ENCODE measurements at places on chromosomes 3 and 15. TPM values are rescaled to one million over a fixed set of nuclear protein-coding genes. Genes with fewer than 3 reads are reported as not detected.

DNA sequence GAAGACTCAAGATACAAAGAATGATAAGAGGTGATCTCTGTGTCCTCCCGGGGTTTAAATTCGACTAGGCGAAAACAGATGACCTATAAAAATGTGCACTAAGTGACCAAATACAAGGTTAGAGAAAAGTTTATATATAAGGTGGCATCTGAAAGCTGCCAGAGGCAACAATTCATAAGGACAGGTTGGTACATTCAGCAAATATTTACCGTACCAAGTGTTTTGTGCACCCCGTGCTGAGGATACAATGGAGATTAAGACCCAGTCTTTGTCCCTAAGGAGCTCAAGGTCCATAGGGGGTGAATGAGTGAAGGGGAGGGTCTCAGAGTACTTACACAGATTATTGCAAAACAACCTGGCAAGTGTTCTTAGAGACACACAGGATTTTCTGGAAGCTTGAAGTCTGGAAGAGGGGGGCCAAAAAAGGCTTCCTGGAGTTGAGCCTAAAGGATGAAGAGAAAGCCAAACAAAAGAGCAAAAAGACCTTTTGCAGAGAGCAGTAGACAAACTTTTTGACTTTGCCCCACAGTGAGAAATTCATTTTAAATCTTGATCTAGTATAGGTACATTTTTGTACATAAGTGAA, 71.4 kb upstream of the LRIG1 start:
- DNase-seq, result peak; percentile 51
- no peaks in the 10 kb centered on the region for H3K4me1 ChIP-seq
- no peak overlapping the region for H3K4me3 ChIP-seq
- H3K36me3 ChIP-seq, result no peaks in the 10 kb centered on the region

The GOLGA6L7 gene
- not detected for polyA plus RNA-seq

DNA sequence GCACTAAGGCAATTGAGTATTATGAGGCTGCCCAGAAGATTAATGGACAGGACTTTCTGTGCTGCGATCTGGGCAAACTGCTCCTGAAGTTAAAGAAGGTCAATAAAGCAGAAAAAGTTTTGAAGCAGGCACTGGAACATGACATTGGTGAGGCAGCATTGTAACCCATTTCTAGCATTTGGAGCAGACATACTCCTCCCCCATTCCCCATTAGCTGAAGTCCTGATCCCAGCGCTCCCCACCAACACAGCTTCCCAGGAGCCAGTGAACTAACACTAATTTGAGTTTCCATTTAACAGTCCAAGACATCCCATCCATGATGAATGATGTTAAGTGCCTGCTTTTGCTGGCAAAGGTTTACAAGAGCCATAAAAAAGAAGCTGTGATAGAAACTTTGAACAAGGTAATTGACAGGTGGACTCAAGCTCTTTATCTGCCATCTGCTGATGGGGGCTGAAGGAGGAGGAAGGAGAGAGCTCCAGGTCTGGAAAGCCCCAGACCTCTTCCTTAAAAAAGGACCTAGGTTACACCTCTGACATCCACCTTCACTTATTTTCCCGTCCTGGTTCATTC, 22.6 kb downstream of the CSRNP1 start:
- peaks cover 15% of the 10 kb centered on the region for H3K4me1 ChIP-seq
- H3K27me3 ChIP-seq, result no peaks in the 10 kb centered on the region
- peaks cover 18% of the 10 kb centered on the region for H3K36me3 ChIP-seq
- no peak overlapping the region for H3K4me3 ChIP-seq

- no peaks in the 10 kb centered on the region for H3K27me3 ChIP-seq
- H3K4me1 ChIP-seq, result peaks cover 3% of the 10 kb centered on the region
- H3K4me3 ChIP-seq, result peak overlapping the region; percentile 47
- H3K27ac ChIP-seq, result peak overlapping the region; percentile 68
- DNase-seq, result no peak
- H3K36me3 ChIP-seq, result no peaks in the 10 kb centered on the region
Observed at GRCh38 chr3:114455432-114455831, 161.6 kb downstream of the TIGIT start.

DNA sequence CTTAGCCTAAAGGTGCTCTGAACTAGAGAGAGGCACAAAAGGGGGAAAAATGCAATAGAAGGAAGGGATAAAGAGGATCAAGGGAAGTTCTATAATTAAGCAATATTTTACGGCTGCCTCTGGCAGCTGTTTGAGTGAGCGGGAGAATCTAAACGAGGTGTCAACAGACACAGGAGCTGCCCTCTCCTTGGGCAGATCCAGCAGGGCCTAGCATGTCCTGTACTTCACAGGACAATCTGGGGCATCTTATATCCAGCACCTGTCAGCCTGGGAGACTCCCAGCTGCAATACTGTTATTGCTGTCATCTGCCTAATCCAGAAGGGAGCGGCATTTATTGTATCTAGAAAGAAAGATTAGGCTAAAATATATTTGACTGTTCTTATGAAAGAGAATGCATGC, 68.9 kb downstream of the WWTR1 start:
- H3K27ac ChIP-seq, result no peak overlapping the region
- DNase-seq, result no peak
- no peaks in the 10 kb centered on the region for H3K36me3 ChIP-seq
- no peaks in the 10 kb centered on the region for H3K27me3 ChIP-seq
- peaks cover 66% of the 10 kb centered on the region for H3K4me1 ChIP-seq

- no peaks in the 10 kb centered on the region for H3K36me3 ChIP-seq
- no peak overlapping the region for H3K27ac ChIP-seq
- no peak overlapping the region for H3K4me3 ChIP-seq
- peak; percentile 67 for DNase-seq
Observed at GRCh38 chr3:108412121-108412750, 98.2 kb downstream of the MYH15 start.

GRCh38 chr3:43018246-43018645, 39.1 kb downstream of the GASK1A start:
- no peaks in the 10 kb centered on the region for H3K27me3 ChIP-seq
- no peak for DNase-seq

The TADA3 gene
- polyA plus RNA-seq, result 62.0 TPM

The PLSCR2 gene
- 0.20 TPM for polyA plus RNA-seq

GRCh38 chr15:79031201-79031600, 59.4 kb downstream of the RASGRF1 start:
- no peaks in the 10 kb centered on the region for H3K4me1 ChIP-seq
- peaks cover 17% of the 10 kb centered on the region for H3K27me3 ChIP-seq

DNA sequence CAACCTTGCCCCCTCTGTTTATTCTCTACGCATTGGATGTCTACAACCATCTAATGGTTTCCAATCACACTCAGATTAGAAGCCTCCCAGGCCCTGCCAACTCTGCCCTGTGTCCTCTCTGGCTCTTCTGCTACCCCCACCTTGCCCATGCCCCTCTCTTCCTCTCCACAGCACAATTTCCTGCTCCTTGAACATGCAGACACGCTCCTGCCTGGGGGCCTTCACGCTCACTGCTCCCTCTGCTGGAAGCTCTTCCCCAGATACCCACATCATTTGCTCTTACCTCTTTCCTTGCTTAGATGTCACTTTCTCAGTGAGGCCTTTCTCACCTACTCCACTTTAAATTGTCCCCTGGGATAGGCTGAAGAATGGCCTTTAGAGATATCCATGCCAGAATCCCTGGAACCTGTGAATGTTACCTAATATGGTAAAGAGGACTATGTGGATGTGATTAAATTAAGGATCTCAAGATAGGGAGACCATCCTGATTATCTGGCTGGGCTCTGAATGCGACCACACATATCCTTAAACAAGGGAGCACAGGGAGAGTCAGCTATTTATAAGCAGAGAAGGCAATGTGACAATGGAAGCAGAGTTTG, 9.9 kb downstream of the KY start:
- H3K27ac ChIP-seq, result no peak overlapping the region
- DNase-seq, result peak; percentile 41
- no peaks in the 10 kb centered on the region for H3K36me3 ChIP-seq
- H3K4me1 ChIP-seq, result no peaks in the 10 kb centered on the region
- no peak overlapping the region for H3K4me3 ChIP-seq

- DNase-seq, result no peak
- no peak overlapping the region for H3K4me3 ChIP-seq
- no peaks in the 10 kb centered on the region for H3K27me3 ChIP-seq
- peaks cover 55% of the 10 kb centered on the region for H3K4me1 ChIP-seq
- H3K36me3 ChIP-seq, result no peaks in the 10 kb centered on the region
Observed at GRCh38 chr15:41932511-41933289, 38.8 kb upstream of the SPTBN5 start.

- H3K4me3 ChIP-seq, result no peak overlapping the region
- H3K27ac ChIP-seq, result no peak overlapping the region
- peaks cover 33% of the 10 kb centered on the region for H3K4me1 ChIP-seq
- H3K36me3 ChIP-seq, result no peaks in the 10 kb centered on the region
Observed at GRCh38 chr3:81732642-81733041, 28.8 kb downstream of the GBE1 start.

DNA sequence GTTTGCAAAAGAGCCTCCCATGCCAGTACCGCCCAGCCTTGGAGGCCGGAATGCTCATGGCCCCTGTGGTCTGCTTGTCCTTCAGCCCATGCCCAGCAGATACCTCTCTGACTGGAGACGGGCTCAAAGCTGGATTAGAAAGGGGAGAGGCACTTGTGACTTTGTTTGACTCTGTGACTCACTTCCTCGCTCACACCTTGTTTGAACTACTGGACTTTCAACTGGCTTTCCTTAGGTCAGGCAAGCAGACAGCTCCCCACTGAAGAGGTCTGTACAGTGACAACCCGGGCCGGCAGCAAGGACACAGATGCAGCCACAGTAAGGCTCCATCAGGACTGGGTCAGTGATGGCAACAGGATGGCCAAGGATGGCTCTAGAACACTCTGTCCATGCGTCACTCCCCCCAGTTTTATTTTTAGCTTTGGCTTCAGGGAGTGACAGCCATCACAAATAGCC, 98.6 kb upstream of the ABHD17C start:
- no peaks in the 10 kb centered on the region for H3K4me1 ChIP-seq
- no peaks in the 10 kb centered on the region for H3K27me3 ChIP-seq
- peak overlapping the region; percentile 72 for H3K27ac ChIP-seq

- H3K27ac ChIP-seq, result no peak overlapping the region
- no peak overlapping the region for H3K4me3 ChIP-seq
- no peaks in the 10 kb centered on the region for H3K4me1 ChIP-seq
- no peak for DNase-seq
Observed at GRCh38 chr3:72753495-72753894, 94.8 kb downstream of the SHQ1 start.

DNA sequence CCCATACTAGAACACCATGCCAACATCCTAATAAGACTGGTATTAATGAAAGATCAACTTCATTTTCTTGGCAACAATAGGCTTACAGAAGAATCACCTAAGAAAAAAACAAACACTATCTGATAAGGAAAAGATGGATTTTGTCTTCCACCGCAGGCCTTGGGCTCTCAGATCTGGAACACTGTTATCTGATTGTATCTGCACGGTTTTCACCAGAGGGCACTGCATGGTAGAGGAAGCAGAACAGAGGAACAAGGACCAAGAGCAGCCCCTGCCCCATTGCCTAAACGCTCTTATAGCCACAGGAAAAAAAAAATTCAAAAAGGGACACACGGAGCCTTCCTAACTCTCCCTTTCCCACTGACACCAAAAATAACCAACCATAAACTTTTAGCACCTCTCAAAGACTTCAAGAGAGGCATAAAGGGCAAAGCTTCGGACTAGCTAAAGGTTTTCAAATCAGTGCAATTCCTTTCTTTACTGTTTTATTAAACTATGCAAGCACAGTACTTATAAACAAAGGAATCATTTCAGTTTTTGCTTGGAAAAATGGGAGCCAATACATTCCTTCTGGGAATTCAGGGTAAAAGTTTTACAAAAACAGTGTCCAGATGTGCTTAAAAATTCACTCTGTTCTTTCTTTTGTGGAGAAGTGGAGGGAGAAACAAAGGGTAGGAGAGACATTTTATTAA, 23.3 kb downstream of the IL17RD start:
- no peaks in the 10 kb centered on the region for H3K27me3 ChIP-seq
- no peak overlapping the region for H3K27ac ChIP-seq
- no peaks in the 10 kb centered on the region for H3K36me3 ChIP-seq

DNA sequence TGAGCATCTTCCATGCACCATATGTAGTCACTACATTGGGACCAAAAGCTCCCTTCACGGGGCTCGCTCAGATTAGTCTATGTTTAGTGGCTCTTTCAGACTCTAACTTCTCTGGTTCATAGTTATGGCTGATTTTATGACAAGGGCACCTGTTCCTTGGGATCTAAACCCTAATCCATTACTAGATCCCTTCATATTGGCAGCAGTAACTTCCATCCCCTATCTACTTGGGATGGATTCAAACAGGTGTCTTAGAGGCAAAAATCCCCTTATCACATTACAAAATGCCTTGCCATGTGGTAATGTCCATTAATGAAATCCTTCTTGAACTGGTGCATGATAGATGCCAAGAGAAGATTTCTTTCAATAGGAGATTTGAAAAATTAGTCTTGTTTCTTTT, 96.7 kb upstream of the TP63 start:
- no peaks in the 10 kb centered on the region for H3K27me3 ChIP-seq
- no peaks in the 10 kb centered on the region for H3K36me3 ChIP-seq
- DNase-seq, result no peak
- no peak overlapping the region for H3K4me3 ChIP-seq
- H3K27ac ChIP-seq, result no peak overlapping the region
- no peaks in the 10 kb centered on the region for H3K4me1 ChIP-seq

The TM4SF1 gene
- 97.2 TPM for polyA plus RNA-seq

DNA sequence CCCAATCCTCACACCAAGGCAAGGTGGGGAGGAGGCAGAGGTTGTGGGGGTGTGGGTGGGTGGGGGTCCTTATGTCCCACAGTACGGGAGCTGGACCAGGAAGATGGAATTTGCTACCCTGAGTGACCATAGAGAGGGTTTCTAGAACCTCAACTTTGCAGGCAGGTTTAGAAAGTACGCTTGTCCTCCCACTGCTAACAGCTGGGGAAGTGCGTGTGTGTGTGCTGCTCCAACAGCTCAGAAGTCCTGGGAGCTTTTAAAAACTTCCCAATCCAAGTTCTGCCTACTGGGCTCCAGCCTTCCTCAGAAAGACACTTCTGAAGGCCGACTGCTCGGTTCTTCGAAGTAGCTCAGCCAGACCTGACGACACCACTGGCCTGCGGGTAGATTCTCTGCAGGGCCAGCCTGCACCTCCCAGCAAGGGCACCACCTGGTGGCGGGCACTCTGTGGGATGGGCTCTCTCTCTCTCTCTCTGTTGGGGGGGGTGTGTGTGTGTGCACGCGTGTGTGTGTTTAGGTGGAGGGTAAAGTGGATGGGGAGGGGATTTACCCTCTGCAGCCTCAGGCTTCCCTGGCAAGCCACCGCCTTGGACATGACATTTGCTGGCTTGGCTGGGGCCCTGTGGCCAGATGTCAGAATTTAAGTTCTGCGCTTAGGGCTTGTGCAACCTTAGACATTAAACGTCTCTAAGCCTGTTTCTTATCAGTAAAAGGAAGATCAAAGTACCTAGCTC, 15.6 kb downstream of the TMEM158 start:
- peak overlapping the region; percentile 20 for H3K27ac ChIP-seq
- no peaks in the 10 kb centered on the region for H3K27me3 ChIP-seq
- H3K4me3 ChIP-seq, result no peak overlapping the region
- no peaks in the 10 kb centered on the region for H3K36me3 ChIP-seq
- peaks cover 21% of the 10 kb centered on the region for H3K4me1 ChIP-seq
- peak; percentile 90 for DNase-seq

DNA sequence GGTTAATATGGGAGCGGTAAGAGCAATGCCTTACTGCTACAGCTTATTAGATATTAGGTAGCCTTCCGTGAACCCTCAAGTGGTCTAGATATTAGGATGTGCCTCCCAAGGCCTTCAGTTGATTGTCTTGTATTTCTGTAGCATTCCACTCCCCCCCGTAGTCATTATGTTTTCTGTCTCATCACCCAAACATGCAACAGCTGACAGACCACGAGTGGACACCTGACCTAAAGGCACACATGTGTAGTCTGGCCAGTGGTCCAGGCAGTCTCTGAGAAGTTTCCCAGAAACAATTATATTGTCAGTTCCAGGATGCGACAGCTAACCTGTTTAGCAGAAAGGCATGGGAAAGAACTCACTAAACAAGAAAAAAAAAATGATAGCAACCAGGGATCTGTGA, 1000.9 kb downstream of the AGBL1 start:
- no peak overlapping the region for H3K4me3 ChIP-seq
- H3K36me3 ChIP-seq, result no peaks in the 10 kb centered on the region
- H3K4me1 ChIP-seq, result no peaks in the 10 kb centered on the region
- H3K27ac ChIP-seq, result no peak overlapping the region
- no peaks in the 10 kb centered on the region for H3K27me3 ChIP-seq

Measured in stomach (tissue), 19 donors.